ENCODE measurements at places on chromosomes 11 and 22.

DNA sequence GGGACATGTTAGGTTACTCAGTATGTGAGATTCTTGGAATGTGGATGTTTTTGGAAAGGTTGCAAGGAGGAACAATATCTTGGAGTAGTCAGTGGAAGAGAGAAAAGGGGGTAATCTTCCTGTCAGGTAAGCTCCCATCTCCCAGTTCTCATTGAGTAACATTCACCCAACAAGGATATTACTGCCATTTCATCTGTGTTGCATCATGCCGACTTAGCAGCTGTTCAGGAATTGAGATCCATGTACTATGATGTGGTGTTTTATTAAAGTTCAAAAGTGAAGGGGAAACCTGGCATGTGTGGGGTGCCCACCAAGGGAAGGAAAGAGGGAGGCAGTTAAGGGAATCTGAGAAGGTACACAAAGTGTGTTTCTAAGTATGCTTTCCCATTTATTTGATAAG, 58.4 kb upstream of the RASSF10 start:
- DNase-seq: no peak

DNA sequence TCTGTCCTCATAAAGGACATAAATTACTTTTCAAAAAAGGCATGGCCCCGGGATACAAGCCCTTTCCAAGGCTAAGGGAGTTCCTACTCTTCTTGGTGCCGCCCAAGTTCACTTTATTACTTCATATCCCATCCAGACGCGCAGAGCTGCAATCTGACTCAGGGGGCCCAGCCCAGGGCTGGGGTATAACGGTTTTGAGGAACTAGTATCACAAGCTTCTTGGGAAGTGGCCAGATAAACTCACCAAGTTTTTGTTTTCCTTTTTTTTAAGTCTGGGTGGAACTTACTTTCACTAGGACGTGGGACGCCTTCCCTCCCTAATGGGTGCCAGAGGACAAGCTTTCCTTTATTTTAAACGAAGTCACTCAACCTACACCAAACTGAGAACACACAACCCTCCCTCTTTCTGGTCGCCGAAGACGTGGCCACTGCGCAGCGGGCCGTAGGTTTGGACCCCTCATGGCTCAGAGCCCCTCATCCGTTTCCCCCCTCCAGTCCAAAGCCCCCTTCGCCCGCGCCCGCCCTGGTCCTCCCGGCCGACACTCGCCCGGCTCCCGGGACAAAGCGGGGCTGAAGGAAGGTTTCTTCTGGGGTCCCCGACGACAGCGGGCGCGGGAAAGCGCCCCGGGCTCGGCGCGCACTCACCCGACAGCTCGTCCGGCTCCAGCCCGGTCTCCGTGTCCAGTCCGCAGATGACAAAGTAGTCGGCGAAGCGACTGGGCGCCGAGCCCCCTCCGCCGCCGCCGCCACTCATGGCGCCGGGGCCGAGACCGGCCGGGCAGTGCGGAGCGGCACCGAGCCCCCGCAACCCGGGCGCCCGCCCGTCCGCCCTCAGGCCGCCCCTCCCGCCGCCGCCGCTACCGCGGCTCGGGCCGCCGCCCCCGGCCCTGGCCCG, 587 bp downstream of the DENND5A start:
- DNase-seq: no peak

GRCh38 chr11:93988455-93988854, 32.7 kb upstream of the HEPHL1 start:
- no peak for DNase-seq

DNA sequence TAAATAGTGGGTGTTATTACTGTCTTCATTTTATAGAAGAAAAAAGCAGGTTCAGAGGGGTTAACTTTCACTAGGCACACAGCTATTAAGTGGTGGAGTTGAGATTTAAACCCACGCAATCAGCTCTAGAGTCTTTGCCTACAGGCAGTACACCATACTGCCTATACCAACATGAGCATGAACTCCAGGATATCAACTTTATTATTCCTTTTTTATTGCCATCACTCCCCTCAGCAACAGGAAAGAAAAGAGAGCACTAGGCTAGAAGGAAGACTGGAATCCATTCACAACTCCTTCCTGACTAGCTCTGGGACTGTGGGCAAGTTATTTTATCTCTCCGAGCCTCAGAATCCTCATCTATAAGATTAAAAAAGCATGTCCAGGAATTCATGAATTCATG, 58.7 kb upstream of the FSHB start:
- no peak for DNase-seq

GRCh38 chr11:120270386-120270785, 30.4 kb downstream of the POU2F3 start:
- no peak for DNase-seq

DNA sequence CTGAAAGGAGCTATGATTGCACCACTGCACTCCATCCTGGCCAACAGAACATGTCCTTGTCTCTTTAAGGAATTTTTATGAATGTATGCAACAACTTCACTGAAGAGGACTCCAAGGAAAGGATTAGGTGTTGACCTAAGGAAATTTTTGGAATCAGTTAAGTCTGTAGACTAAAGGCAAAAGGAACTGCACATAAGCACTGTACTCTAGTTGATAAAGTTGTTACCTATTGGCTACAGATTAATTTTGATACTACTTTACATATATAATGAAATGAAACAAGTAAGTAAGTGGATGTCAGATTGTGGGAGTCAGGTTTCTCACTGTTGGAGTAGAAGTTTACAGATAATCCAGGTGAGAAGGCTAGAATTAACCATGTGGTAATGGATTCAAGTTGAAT, 36.5 kb downstream of the TUG1 start:
- DNase-seq: no peak

DNA sequence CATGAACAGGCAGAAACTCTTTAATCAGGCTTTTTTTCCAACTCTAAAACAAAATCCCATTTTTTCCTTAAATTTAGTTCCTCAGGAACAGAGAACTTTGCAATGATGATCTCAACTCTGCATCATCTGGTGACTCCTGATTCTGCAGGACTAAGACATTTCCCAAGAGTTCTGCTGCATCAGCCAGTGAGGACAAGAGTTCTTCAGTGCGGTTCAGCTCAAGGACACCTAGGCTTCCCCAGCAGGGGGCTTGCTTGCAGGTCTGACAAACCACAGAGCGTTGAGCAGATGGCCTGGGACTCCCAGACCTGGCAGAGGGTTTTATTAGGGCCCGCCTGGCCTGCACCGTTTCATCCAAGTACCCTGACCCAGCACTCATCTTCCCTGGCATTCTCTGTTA, 6.4 kb downstream of the CDCA5 start:
- DNase-seq: no peak

DNA sequence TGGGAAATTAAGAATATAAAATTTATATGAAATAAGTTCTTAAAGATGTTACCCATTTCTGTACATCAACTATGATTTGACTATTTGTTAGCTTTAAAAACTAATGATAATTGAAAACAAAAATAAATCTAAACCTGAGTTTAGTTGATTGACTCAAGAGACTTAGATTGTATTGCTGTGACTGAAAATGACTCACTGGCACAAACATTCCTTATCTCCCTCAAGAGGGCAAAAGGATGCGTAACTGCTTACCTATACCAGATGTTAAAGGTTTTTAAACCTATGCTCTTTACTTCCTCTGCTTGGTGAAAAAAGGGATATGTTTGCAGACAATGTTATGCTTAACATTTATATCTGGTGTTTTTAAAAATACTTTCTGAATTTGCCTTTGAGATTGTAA, 30.3 kb downstream of the ATM start:
- no peak for DNase-seq

DNA sequence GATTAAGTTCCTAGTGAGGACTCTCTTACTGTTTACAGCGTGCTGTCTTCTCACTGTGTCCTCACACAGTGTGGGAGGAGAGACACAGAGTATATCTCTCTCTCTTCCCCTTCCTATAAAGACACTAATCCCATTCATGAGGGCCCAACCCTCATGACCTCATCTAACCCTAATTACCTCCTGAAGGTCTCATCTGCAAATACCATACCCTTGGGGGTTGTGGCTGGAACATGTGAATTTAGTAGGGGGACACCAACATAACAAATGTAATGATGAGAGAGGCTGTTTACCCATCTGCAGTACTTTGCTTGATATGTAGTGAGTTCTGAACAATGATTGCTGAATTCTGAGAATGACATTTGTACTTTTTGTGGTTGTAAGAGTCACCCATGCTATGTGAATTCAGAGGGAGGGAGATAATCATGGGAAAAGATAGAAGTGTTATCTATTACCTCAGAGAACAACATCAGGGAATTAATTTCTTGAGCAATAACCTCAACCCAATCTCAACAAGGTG, 4.9 kb upstream of the OR52W1 start:
- no peak for DNase-seq

GRCh38 chr22:48701296-48702030, 1126.2 kb downstream of the BRD1 start:
- DNase-seq: no peak

DNA sequence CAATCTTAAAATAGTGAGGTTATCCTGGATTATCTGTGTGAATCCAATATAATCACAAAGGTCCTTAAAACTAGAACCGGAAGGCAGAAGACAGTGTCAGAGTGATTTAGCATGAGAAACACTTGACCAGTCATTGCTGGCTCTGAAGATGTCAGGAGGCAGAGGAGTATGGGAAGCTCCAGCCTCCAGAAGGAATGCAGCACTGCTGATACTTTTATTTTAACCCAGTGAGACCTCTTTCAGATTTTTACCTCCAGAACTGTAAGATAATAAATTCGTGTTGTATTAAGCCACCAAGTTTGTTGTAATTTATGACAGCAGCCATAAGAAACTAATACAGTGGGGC, 134.4 kb upstream of the ZC3H12C start:
- DNase-seq: no peak

GRCh38 chr11:1458340-1459218, 28.0 kb downstream of the MOB2 start:
- no peak for DNase-seq

DNA sequence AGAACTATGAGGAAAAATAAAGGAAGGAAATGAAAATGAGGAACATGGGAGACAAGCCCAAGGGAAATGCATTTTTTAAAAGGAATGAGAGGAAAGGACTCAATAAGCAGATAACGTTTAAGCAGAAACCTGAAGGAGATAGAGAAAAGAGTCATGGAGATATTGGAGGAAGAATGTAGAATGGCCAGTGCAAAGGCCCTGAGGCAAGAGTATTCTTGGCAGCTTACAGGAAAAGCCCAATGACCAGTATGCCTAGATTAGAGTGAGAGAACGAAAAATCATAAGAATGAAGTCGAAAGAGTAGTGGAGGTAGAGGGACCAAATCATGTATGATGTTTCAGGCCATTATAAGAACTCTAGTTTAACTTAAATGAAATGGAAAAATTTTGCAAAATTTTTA, 220.3 kb downstream of the DLG2 start:
- no peak for DNase-seq

GRCh38 chr11:86579406-86579731, 93.0 kb downstream of the ME3 start:
- no peak for DNase-seq

DNA sequence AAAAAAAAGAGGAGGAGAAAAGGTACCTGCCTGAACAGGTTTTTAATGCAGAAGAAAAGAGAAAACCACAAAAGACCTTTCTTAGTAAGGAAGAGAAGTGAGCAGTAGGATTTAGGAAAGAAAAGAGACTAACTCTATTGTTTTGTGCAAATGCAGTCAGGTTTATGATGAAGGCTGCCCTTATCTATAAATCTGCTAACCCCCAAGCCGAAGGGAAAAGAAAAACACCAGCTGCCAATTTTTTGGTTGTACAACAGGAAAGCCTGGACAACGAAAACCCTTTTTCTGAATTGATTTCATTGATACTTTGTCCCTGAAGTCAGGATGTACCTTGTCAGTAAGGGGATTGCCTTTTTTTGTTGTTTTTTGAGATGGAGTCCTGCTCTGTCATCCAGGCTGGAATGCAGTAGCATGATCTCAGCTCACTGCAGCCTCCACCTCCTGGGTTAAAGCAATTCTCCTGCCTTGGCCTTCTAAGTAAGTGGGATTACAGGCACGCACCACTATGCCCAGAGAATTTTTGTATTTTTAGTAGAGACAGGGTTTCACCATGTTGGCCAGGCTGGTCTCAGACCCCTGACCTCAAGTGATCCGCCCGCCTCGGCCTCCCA, 21.2 kb downstream of the POLD4 start:
- DNase-seq: no peak

GRCh38 chr22:26669060-26669481, 11.7 kb downstream of the MIAT start:
- DNase-seq: no peak

GRCh38 chr22:40183029-40183581, 5.4 kb downstream of the TNRC6B start:
- DNase-seq: no peak

DNA sequence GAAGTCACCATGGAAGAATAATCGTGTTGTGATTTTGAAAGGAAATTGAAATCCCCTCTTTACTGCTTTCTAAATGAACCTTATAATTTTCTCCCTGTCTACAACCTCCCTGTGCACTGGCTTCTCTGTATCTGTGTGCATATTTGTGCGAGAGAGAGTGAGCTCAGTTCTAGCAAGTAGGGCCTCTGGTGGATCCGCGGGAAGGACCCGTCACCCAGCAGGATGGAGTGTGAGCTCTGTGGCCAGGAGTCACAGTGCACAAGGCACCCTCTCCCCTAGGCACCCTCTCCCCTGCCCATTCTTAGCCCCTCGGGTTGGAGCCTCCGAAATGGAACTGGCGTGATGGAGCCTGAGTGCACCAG, 109.0 kb downstream of the TRIM29 start:
- no peak for DNase-seq

DNA sequence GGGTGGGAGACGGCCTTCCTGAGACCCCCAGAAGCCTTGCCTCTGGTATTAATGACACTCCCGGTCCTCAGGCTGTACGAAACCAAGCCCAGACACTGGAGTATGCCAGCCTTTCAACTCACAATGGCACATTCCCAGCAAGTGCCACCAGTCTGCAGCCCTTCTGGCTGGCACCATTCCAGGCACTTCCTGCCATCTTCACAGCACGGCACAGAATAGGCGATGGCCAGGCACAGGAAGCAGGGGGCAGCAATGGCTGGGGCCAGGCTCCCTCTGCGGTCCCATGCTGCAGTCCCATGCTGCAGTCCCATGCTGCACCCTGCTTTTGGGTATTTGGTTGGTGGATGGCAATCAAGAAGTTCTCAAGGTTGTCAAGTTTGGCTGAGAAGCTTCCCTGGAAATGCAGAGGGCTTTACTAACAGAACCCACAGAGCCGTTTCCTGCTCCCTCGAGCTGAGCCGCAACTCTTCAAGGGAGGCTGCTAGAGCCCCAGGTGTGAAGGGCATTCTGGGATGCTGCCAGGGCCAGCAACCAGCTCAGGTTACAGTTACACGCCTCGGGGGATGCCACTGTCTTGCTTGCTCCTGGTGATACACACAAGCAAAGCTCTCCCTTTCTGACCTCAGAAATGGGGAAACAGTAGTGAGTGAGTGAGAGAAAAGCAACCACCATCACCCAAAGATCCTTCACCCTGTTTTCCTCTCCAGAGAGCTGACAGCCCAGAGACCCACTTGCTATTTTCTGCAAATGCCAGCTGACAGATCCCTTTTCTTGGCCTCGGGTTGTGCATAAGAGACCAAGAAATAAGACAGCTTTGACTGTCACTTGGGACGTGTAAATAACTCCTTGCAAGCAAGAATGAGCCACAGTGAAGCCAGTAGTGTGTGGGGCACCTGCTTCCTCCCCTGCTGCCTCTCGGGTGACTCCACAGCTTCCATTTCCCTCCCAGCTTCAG, 23.9 kb downstream of the LRFN4 start:
- no peak for DNase-seq

GRCh38 chr22:43004362-43005035, 10.4 kb downstream of the PACSIN2 start:
- no peak for DNase-seq

GRCh38 chr11:81197396-81197795, 1536.3 kb downstream of the FAM181B start:
- DNase-seq: no peak

GRCh38 chr11:103832762-103833161, 203.7 kb upstream of the DDI1 start:
- no peak for DNase-seq

GRCh38 chr11:116840224-116840745, 2.9 kb upstream of the APOA1 start:
- no peak for DNase-seq

Measured in activated naive CD4-positive, alpha-beta T cell (primary cell).